Left lobe of liver (tissue), 2 donors: ENCODE measurements at places on chromosomes 4 and X. TPM values are rescaled to one million over a fixed set of nuclear protein-coding genes. Genes with fewer than 3 reads are reported as not detected.

DNA sequence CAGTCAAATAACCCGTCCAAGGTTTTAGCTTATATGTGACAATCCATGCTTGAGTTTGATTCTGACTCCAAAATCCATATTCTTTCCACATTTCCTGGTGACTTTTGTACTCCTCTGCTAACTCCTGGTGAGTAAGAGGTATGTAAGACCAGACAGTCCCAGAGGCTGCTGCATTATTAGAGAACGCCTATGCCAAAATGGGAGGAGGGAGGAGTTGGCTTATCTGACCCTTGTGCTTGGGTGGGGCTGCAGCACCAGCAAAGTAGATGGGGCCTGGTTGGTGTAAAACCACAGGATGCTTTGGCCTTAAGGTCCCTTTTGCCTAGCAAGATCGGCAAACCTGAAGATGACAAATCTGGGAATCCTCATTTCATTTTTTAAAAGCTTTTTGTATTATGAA, 9.1 kb upstream of the RNF212 start:
- no peak for DNase-seq

FGF13 gene
- 0.55 TPM for total RNA-seq

DNA sequence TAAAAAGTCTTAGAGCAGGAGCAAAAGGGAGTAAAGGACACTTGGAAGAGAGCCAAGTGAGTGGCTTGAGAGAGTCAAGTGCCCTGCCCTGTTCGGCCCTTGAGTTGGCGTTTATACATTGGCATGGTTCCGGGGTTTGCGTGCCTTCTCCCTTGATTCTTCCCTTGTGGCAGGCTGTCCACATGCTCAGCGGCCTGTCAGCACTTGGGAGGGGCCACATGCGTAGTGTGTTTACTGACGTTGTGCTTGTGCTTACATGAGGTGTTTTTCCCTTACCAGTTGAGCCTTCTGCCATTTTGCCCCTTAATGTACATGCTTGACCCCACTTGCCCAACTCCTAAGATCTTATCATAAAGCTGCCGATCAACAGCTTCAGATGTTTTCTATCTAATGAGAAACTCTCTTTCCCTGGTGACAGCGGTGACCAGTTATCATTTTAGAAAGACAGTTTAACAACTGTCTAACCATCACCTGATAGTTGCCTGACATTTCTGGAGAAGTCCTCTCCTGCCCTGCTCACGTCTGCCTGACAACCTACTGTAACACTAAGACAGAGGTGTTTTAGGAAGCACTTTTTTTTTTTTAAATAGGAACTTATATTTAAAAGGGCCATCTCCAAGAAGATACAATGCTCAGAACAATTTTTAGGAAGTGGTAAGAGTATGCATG, 49.5 kb upstream of the GC start:
- DNase-seq: no peak

PPARGC1A gene
- total RNA-seq: 29.6 TPM

G3BP2 gene
- total RNA-seq: 52.2 TPM

GRCh38 chr4:81505726-81506125, 34.0 kb upstream of the RASGEF1B start:
- DNase-seq: no peak

DNA sequence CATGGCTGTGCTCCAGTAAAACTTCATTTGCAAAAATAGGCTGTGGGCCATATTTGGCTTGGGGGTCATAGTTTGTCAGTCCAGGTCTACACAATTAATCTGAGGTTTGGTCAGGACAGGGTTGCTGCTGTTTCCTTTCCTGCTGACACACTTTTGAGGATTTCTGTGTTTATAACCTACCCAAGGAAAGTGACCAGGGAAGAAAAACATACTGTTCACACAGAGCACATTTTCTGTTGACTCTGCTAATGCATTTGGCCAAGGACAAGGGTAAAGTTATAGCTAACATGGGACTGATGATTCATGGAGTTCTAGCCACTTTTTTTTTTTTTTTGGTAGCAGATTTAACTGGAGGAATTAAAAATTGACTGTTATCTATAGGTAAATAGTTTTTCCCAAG, 43.9 kb upstream of the GEMIN8 start:
- no peak for DNase-seq

GRCh38 chr4:149914119-149915115, 98.8 kb upstream of the IQCM start:
- DNase-seq: no peak
